ENCODE measurements at places on chromosomes 16 and 17.

GRCh38 chr16:70696952-70697593 lies 11.2 kb upstream of the MTSS2 start:
- no peak for DNase-seq

- no peak for DNase-seq
These were observed 41.2 kb downstream of the CEP112 start for GRCh38 chr17:66150708-66151107.

DNA sequence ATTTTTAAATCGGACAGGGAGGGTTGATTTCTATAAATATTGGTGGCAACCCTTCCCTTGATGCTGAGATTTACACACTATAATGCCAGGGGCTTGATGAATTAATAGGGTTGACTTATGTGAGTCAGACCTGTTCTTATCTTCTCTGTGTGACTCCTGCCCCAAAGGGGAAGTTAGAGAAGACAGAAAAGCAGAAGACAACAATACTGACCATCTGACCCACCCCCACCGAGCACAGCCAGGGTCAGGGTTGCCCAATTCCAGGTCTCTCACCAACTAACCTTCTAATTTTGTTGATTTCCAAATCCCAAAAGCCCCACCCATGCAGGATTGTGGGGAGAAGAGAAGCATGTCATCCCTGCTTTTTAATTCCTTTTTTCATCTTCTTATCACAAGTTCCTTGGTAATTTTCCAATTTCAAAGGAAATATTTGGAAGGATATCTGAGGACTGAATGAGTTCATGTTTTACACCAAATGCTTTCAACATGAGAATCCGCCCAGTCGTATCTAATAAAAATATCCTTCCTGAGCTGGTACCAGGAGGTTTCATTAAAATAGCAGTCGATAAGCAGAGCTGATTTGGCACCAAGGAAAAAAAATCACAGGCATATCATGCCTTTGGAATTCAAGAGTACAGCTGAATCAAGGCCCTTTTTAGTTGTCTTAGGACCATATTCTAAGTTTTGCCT lies 603.4 kb upstream of the CDH11 start:
- DNase-seq: no peak

- no peak for DNase-seq
These were observed 8.9 kb downstream of the C17orf78 start for GRCh38 chr17:37384560-37385149.
